Stimulated activated CD4-positive, alpha-beta T cell treated with anti-CD3 and anti-CD28 coated beads, Interleukin-15, amount 100 ng/mL, for 48 hours (primary cell): ENCODE measurements at places on chromosomes 3 and 15.

DNA sequence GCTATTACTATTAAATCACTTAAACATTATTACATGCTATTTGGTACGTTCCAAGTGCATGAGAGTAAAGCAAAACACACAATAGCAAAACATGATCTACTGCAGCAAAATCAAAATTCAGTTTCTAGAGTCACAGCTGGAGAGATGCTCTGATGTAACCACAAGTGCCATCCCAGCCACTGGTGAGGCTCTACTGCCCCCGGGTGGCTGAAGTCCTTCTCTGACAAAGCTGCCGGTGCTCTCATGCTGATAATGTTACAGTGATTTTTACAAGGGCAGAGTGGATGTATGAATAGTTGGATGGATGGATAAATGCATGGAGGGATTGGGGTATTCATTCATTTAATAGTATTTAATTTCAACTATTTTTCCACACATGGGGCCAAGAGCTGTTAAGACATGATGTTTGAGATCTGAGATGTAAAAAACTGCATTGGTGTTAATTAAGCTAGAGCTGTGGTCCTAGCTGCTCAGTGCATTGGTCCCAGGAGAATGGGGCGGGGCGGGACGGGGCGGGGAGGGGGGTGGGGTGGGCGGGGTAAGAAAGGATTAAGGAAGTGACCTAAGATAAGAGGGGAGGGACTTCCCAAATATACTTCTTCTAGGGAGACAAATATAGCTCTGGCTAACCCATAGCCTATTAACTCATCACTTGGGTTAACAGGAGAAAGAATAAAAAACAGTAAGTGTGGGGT is 5.3 kb upstream of the SPESP1 start:
- DNase-seq = peak; percentile 42

DNA sequence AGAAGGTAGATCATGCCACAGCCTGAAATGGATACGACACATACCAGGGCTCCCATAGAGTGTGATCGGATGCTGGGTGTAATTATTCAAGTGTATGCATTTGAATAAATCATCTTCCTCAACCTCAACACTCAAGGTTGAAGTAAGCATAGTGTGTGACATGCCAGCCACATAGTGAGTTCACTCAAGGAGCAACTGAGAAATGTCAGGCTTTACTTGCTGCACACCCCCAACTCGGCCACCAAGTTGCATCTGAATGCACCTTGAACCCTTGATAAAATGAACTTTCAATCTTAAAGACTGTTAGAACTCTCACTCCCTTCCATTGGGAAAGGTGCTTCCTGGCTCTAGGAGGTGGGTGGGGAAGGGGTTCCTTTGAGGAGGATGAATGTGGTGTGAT is 121.3 kb downstream of the GHSR start:
- DNase-seq = no peak

DNA sequence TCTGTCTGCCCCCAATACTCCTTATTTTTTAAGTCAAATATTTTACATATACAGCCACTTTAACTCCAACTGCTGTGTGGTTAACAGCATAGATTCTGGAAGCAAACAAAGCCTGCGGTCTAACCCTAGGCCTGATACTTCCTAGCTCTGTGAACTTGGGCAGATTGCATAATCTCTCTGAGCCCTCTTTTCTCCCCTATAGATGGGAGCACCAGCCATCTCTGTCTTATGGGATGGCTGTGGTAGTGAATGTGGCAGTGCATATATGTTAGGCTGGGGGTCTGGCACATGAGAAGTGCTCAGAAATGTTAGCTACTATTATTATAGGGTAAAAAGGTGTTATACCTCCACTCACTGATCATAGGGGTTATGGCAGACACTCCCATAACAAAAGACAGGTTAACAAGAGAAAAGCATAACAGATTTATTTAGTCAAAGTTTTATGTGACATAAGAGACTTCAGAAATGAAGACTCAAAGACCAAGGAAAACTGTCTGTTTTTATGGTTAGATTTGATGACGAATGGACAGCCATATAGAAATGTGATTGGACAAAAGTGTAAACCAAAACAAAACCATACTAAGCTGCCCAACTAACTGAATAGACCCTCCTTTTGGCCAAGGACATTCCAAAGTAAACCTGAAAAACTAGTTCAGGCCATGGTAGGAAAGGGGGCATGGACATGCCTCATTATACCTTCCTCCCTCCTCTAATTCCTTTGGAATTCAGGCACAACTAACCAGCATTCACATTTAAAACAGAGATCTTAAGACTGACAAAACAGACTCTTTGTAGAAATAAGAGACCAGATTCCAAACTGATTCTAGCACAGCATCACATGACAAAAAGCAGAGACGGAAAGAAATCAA is 53.9 kb upstream of the DAZL start:
- no peak for DNase-seq

DNA sequence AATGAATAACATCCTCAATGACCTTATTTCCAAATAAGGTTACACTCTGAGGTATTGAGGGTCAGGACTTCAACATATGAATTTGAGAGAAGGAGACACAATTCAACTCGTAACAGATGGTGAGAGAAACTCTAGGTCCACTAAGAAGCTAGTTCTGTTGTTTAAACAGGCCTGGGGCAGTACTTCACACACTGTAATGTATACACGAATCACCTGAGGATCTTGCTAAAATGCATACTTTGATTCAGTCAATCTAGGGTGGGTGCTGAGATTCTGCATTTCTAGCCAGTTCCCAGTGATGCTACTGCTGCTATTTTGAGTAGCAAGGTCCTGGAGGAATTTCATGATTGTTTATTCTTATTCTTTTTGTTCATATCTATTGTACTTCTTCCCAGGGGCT is 186.8 kb downstream of the SATB1 start:
- DNase-seq = no peak

DNA sequence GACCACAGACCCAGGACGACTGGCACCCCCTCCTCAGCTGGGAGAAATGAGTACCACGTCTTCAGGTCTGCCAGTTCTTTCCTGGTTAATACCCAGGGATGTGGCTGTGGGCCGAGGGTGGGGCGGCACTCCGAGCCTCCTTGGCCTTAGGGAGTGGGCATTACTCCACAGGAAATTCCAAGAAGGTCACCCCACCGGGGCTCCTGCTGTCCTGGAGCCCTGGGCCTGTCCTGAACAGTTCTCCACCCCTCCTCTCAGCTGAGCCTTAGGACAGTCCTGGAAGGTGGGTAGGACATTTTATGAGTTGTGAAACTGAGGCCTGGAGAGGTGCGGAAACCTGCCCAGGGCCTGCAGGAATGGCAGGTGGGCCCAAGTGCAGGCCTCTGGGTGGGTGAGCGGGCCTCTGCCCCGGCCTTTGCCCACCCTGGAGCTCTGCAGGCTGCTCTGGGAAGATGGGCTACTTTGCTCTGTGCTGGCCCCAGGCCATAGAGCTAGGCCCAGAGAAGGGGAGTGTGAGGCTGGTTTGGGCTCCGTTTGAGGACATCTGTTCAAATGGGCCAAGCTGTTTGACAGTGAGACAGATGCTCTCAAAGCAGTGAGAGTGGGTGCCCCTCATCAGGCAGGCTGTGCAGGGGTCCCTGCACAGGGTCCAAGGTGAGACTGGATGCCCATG is 103.1 kb downstream of the TMEM266 start:
- no peak for DNase-seq

- DNase-seq = no peak
These were observed 24.8 kb downstream of the EFCC1 start for GRCh38 chr3:129025691-129026435.

GRCh38 chr3:5301651-5302297 is 114.3 kb downstream of the EDEM1 start:
- no peak for DNase-seq

DNA sequence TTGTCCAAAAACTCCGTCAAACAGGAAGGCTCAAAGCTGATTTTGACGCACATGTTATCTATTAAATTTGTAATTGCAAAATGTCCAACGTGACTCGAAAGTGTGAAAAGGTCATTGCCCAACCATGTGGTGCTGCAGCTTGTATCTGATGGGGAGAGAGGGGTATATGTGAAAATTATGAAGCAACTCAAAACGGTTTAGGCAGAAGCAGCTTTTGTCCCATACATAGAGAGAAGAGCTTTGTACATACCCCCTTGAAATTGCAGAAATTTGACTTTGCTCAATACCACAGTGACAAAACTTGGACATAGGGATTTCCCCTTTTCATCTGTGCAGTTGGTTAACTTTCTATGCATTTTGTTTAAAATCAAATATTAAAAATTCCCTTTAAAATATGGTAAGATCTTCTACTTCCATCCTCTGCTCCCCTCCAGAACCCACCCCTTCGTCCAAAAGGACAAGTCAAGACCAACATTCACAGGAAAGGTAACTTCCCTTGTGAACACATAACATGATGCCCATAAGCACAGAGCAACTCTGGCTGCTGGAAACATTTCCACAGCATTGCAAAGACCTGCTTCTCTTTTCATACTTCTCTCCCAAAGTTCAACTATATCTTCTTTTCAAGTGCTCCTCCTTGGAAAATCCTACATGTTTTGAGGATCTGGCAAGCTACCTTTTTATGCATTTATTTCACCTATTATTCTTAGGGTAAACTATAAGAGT is 253.7 kb upstream of the THBS1 start:
- DNase-seq = no peak

DNA sequence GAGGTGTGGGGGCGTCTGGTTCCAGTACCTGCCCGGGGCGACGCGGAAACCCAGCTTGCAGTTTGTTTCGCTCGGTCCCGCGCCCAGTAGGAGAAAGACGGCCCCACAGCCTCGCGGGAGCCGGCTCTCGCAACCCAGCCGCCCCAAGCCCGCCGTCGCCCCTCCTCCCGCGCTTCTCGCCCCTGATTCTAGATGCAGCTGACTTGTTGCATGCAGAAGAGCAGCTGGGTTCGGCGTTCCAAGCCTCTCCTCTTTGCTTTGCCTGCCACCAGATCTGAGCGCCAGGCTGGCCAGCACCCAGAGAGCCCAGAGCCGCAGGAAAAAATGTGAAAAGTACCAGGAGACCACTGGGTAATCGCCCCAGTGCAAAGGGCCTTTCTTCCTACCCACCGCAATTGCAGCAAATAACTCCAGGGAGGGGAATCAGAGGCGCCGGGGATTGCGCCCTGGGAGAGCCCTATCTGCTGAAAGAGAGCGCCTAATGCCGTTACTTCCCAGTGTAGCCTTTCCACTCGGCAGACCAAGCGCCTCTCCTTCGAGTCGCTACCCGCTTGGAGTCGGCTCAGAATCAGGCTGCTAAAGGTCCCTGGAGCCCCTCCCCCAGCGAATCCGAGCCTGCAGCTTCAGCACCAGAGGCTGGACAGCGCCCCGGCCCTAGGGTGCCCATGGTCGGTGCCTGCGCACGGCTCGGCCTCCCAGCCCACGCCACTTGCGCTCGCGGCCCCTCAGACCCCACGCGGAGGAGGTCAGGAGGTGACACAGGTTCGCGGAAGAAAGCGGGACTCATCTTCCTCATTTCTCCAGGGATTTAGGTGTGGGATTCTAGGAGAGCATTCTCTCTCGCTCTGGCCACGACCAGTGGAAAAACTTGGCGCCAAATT is 15.7 kb upstream of the AEN start:
- no peak for DNase-seq

- DNase-seq = no peak
These were observed 8.8 kb upstream of the GNAT1 start for GRCh38 chr3:50182533-50183099.

DNA sequence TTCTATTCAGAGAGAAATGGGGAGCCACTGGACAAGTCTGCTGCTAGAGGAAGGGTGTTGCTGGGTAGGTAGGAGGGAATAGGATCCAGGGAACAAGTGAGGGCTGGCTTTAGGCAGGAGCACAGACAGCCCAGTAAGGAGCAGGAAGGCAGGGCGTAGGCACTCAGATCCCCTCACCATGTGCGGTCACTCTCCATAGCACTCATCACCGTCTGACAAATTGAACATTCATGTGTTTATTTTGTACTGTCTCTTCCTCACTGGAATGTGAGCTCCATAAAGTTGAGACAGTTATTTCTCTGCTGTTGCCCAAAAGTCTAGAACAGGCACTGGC is 24.2 kb upstream of the LRRC34 start:
- no peak for DNase-seq

GRCh38 chr15:88543065-88543776 is 3.3 kb downstream of the DET1 start:
- no peak for DNase-seq

DNA sequence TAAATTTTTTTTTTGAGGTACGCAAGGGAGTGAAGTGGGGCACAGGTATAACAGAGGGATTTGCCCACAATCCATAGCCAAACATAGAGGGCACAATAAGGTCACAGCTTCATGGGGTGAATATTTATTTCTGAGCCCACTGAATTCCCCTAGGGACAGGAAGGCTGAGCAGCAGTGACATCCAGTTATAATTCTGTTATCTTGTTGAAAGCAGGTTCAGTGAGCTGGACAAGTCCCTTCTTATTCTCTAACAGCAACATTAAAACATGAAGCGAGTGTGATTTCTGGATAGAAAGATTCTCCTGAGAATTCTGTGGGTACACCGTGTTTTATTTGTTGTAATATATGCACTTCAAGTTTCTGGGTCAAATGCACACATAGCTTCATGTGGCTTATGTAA is 538.2 kb downstream of the NAALADL2 start:
- DNase-seq = no peak

DNA sequence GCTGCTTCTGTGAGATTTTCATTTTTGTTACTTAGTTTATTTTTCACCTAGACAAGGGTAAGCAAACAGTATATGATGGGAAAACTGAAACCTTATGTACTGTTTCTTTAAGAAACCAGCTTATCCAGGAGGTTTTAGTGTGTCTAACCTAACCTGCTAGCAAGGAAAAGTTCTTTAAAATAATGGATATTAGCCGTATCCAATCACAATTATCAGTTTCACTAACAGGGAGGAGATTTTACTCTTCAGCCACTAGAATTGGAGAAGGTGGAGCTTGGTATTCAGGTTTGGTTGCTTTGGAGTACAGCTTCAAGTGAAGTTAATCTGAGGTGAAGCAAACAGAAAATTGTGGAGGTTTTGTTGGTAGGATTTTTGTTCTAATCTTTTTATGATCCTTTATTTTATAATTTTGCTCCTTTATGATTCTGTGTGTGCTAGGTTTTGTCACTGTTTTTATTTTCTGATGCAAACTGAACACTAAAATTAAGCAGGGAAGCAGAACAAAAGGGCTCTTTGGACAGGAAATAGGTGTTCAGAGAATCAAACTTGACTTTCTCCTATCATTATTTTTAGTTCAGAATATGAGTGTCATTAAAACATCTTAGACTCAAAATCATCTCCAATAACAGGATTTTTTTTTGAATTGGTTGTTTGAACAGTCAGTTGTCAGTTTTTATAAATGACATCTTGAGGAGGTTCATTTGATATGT is 13.0 kb downstream of the ZFAND6 start:
- no peak for DNase-seq

- DNase-seq = no peak
These were observed 420 bp downstream of the KCNH8 start for GRCh38 chr3:19148768-19149091.
